ENCODE measurements at places on chromosomes 7 and 10.
A peak's percentile ranks its signal among the peaks of the same experiment; 100 is the strongest.

GRCh38 chr10:79070606-79071395 lies 2.0 kb downstream of the ZMIZ1 start:
- peak; percentile 69 for DNase-seq

DNA sequence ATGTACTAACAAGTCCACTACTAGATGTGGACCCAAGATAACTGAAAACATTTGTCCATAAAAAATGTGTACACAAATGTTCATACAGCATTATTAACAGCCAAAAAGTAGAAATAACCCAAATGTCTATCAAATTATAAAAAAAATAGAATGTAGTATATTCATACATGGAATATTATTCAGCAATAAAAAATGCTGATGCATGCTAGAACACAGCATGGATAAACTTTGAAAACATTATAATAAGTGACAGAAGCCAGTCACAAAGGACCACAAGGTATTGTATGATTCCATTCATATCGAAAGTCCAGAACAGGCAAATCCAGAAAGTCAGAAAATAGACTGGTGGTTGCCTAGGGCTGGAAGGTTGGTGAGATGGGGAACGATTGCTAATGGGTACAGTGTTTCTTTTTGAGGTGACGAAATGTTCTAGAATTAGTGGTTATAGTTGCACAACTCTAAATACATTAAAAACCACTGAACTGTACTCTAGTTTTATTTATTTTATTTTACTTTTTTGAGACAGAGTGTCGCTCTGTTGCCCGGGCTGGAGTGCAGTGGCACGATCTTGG lies 43.3 kb upstream of the ANLN start:
- no peak for DNase-seq

GRCh38 chr10:66917104-66917503 lies 8.7 kb upstream of the LRRTM3 start:
- DNase-seq: no peak

DNA sequence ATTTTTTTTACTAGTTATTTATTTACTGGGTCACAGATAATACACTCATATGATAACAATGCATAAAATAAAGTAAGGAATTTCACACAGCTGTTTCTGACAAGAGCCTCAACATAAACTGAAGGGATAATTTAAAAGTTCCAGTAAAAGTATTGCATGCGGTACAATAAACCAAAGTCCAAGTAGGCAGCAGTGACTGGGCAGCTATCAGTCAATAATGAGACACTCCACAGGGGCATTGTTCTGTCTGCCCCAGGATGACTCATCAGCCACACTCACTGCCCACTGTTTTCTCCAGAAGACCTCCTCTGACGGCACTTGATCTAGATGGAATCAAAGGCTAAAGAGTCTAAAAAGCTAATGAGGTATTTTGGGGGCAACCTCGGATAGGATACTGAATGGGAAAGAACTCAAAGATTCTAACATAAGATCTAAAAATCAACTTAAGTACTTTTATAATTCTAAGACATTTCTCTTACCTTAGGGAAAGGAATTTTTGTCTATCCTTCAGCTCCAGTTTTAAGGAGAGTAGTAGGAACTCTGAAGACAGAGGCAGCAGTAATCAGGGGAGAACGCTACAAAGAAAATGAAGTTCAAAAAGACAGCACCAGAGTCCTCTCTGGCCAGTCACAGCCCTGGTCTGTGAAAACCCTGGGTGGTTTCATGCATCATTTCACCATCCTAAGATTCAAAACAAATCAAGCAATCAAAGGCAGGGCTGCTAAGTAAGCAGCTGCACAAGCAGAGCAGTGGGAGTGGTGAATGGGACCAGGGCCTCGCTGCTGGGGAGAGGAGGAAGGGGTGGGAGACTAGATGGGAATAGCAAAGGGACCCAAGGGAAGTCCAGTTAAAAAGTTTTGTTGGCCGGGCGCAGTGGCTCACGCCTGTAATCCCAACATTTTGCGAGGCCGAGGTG lies 175.1 kb downstream of the AVL9 start:
- peak; percentile 18 for DNase-seq

DNA sequence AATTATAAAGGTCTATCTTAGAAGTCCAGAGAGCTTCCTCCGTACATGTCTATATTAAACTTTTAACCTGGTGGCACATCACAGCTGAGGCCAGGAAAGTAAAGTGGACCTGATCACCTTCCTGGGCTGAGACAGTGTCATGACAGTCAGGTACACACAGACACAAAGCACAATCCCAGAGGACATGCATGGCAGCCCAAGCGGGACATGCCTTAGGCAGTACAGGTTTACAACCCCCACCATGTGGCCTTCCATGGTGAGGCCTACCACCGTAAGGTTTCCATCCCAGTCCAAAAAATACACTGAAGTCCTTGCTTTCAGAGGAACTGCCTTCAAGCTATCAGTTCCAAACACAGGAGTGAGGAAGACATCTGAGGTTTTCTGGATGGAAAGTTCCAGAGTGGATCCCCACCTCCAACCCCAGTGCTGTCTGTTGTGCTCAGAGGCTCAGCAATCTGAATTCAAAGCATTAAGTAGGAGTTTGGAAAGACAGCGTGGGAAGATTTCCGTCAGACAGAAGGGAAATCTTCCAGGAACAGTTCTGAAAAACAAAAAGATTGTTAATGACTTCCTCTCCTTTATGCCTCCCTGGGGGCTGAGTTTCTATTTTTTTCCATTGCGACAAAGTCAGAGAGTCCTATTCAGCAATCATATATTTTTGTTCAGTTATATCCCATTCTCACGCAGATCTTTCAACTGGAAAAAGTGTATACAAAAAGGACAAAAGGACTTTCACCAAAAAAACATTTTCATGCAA lies 20.1 kb downstream of the IFIT3 start:
- DNase-seq: no peak

GRCh38 chr10:110336111-110336721 lies 31.5 kb upstream of the SMNDC1 start:
- DNase-seq: peak; percentile 96

DNA sequence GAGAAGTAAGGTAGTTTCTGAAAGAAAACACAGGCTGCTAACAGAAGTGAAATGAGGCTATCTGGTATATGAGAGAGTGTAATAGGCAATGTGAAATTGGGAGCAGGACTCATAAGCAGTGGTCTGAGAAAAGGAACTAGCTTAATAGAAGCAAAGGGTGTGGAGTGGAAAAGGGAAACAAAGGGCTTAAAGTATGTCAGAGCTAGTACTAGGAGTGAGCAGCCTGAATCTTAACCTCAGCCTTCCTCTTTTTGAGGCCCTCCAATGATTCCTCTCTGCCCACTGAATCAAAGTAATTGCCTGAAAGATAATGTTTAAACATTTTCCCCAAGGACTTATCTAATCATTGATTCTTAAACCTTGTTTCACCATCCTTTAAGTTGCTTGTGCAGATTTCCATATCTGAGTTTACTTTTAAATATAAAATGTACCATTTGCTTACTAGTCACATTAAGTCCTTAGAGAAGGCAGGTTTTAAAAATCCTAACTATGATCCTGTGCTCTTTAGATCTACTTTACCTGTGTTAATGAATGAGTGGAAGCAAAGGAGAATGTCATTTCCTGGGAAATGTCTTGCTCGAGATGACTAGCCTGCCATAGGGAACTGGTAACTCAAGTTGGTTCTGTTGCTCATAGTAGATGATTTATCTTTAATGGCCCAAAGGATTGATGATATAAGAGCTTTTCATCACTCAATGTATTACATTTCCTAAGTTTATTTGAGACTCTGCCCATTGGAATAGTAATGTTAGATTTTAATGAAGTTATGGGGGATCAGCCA lies 155.0 kb downstream of the SKAP2 start:
- DNase-seq: no peak

- DNase-seq: no peak
Observed at GRCh38 chr10:28481968-28482367, 51.0 kb upstream of the WAC start.

GRCh38 chr7:37142958-37143357 lies 305.7 kb downstream of the ELMO1 start:
- DNase-seq: no peak

GRCh38 chr10:114879541-114880158 lies 58.1 kb downstream of the FHIP2A start:
- no peak for DNase-seq

GRCh38 chr7:50309721-50310120 lies 5.2 kb downstream of the IKZF1 start:
- DNase-seq: no peak

DNA sequence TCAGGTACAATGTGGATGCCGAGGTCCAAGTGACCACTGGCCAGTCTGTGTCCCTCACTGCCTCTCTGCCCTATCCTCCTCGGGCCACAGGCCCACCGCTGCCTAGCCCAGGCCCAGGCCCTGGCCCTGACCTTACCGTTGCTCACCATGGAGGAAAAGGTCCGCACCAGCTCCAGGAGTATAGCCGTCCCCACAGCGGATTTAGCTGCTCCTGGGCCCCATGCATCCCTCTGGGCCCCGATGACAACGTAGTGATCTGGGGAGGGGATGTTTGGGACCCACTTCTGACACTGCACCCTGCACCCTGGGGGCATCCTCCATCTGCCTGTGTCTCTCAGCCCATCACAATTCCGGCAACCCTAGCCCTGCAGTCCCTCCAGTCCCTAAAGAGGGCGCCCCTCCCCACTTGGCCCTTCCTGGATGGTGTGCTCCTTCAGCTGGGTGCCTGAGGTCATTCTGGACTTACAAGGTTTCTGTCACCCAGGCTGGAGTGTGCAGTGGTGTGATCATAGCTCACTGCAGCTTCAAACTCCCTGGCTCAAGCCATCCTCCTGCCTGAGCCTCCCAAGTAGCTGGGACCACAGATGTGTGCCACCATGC lies 12.1 kb downstream of the TFR2 start:
- no peak for DNase-seq

DNA sequence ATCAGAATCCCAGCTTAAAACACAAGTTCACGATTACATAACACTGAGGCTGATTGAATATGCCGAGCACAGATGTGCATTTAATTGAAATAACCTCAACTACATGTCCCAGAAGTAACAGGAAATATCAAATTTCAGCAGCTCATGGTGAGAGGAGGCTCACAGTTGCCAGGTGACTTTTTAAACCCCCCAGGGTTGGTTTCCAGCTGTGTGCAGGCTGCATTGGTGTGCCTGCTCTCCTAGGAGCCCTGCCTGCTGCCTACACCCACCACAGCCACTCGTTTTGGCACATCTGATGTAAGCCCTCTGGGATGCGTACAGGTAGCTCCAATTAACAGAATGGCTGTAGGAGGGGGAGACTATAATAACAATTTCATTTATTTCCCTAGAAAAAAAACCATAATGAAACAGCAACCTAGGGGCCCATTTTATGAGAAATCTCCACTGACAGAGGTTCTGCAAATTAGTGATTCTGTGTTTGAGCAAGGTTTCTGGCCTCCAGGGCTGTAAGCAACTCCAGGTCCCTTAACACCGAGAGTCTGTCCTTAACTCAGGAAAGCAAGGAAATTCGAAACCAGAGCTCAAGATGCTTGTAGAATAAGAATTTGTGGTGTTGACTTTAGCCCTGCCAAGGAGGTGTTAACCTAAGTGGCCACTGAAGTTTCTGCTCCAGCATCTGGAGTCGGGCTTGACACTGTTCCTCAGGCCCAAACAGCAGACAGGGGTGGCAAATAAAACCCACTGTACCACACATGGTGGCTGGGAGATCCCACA lies 161.9 kb downstream of the BMPER start:
- no peak for DNase-seq

DNA sequence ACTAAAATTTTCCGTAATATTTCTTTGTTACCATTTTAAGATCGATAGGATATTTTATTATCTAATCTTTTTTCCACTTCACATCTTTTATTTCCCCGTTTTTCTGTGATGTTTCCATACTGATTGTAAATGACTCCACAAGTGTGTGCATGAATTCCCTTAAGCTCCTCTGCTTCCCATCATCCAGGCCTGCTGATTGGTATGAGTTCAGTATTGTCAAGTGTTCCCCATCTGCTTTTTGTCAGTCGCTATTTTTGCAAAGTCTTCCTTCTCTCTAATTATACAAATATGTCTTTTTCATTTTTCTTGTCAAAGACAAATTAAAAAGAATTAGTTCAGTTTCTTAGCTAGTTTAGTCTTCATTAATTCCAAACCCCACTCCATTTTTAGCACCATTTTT lies 184.7 kb downstream of the EXOC4 start:
- no peak for DNase-seq

DNA sequence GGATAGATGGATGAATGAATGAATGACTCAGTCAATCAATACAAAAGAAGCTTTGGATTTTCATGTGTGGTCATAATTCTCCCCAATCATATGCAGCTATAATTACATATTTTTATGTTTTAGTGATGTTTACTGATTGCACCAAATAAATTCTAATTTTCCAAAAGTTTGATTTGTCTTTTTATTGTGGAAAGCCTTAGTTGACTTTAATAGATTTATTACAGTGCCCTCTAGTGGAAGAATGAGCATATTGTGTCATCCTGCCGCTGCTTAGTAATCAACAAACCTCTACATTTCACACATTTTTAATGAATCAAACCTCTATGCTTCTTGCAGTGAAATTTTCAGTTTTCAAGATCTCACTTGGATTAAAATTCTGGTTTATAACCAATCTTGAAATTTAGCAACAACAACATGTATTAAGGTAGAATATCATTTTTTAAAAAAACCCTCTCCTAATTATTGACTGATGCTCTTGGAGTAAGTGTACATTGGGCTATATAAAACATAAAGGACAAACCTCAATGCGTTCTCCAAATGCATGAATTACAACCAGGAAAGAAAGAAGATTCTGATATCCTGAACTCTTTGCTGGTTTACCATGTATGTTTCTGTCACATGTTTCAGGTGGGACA lies 55.6 kb upstream of the PNLIP start:
- no peak for DNase-seq

DNA sequence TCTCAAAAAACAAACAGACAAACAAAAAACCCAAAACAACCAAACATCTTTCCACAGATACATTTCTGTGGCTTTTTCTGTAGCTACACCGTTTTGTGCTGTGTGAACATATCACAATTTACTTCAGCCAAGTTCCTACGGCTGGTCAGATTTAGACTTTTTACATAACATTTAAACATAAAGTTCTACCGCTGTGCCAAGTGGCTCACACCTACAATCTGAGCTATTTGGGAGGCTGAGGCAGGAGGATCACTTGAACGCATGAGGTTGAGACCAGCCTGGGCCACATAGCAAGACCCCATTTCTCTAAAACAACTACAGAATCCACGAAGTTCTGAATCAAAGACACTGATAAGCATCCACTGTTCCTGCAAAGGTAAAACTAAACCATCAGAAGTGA lies 30.3 kb downstream of the DAGLB start:
- DNase-seq: no peak

Data from AG09309 (cell line).